Right lobe of liver (tissue), 6 donors: ENCODE measurements at places on chromosomes 16 and 17. TPM values are rescaled to one million over a fixed set of nuclear protein-coding genes. Genes with fewer than 3 reads are reported as not detected.

DNA sequence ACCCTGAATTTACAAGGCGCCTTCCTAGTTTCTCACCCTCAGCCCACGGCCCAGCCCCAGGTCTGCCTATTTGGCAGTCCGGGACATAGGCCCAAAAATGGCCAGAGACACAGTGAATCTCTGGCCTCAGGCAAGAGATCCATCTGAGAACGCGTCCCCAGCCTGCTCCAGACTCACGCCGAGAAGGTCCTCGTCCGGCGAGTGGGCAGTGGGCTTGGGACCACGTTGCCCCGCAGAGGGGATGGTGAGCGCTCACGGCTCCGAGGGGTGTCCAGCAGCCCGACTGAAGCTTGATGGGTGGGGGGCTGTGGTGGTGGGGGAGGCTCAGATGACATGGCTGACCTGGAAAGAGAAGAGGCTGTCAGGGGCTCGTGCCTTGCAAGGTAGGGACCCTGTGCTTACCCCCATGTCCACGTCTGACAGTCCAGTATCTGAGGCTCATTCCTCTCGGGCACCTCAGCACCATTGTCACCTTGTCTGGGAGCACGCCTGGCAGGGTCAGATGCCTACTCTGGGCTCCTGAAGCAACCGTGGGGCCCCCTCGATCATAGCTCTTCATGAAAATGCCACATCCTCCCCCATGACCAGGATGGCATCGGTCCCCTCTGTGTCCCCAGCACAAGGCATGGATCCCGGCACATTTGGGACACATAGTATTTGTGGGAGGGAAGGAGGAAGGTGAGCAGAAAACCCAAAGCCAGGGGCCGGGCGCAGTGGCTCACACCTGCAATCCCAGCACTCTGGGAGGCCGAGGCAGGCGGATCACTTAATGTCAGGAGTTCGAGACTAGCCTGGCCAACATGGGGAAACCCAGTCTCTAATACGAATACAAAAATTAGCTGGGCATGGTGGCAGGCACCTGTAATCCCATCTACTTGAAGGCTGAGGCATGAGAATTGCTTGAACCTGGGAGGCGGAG lies 9.6 kb downstream of the CARHSP1 start:
- DNase-seq = no peak

DNA sequence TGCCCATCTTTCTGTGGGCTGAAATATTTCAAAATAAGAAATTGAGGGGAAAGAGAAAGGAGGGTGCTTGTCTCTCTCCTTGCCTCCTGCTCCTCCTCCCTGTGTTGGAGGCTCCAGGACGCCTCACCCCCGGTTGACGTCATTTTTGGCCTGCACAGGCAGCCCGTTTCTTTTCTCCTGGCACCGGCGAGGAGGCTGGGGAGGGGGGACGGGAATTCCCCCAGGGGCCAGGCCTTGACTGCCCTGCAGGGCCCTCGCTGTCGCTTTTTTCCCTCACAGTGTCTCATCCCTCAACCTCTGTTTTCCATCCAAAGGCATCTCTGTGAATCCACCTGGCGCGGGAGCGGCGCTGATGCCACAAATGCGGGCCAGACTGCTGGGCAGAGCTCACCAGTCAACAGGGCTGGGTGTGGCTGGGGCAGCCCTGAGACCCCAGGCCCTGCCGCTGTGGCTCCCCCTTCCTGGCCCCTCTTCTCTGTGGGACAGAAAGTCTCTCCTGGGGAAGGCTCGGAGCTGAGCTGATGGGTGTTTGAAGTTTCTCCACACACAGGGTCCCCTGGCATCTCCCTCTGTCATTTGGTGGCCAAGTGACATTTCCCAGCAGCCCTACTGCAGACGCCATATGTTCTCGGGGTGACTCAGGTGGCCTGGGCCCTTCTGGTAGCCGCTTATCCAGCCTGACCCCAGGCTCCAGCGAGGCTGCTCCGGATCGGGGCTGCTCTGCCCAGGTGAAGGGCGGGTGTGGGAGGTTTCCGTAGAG lies 16.0 kb downstream of the CENPX start:
- no peak for DNase-seq

The P2RX5 gene
- 0.38 TPM for total RNA-seq

GRCh38 chr16:11737713-11738112 lies 4.9 kb downstream of the TXNDC11 start:
- DNase-seq = no peak

DNA sequence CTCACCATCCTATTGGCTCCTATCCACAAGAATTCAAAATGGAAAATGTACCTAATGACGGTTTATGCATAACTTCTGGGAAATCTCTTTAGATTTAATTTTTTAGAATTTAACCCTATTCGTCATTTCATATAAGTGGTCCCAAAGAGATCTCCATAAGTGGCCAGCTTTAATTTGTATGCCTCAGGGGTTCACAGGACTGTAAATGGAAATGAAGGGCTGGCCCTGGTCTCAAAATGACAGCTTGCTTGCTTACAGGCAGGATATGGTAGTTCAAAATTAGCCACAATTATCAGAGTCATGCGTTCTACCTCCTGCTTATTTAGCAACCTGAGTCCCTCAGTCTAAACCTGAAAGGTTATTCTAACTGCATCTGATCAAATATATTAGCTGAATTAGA lies 6.6 kb upstream of the NACA2 start:
- DNase-seq = no peak

The SSTR5 gene
- total RNA-seq = not detected

GRCh38 chr17:47789611-47790561 lies 31.7 kb downstream of the OSBPL7 start:
- no peak for DNase-seq

DNA sequence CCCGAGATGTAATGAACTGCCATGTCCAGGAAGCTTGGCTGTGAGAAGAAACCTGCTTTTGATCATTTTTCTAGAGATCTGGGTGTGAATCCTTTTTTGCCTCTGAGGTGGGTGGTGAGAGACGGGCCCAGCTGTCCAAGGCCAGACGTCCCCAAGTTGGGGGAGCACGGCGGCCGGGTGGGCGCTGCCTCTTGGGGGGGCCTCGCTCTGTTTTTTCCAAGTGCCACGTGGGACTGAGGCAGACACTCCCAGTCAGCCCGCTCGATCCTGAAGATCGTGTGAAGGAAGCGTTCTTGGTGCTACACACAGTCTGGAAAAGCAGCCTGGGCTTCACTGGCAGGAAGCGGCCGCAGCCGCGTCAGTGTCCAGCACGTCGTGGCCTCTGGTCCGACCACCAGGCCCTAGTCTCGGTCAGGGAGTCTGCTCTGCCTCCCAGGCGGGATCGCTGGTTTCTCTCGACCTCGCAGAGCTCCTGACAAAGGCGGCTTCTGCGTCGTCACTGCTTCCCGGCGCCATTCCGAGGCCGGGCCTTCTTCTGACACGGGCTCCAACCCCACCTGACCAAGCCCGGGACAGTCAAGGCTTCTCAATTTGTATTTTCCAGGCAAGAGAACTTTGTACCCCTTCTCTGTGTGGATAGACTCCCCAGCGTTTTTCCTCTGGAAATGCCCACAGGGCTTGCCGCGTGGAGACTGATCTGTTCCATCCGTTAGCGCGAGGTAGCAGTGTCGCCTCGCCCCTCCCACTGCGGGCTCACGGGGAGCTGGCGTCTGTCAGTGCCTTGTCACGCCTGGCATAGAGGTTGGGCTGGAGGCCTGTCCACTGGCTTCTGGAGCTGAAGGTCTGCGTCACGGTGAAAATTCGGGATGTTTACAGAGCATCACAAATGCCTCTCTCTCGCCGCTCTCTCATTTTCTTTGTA lies 12.4 kb downstream of the PRSS27 start:
- no peak for DNase-seq

- DNase-seq = peak; percentile 84
Observed at GRCh38 chr16:29820271-29820701, at the start of gene MVP. MVP (plus strand) TSS chr16:29820462; CDS start chr16:29830550, 10,088 bp downstream.

The OR1E1 gene
- total RNA-seq = not detected

DNA sequence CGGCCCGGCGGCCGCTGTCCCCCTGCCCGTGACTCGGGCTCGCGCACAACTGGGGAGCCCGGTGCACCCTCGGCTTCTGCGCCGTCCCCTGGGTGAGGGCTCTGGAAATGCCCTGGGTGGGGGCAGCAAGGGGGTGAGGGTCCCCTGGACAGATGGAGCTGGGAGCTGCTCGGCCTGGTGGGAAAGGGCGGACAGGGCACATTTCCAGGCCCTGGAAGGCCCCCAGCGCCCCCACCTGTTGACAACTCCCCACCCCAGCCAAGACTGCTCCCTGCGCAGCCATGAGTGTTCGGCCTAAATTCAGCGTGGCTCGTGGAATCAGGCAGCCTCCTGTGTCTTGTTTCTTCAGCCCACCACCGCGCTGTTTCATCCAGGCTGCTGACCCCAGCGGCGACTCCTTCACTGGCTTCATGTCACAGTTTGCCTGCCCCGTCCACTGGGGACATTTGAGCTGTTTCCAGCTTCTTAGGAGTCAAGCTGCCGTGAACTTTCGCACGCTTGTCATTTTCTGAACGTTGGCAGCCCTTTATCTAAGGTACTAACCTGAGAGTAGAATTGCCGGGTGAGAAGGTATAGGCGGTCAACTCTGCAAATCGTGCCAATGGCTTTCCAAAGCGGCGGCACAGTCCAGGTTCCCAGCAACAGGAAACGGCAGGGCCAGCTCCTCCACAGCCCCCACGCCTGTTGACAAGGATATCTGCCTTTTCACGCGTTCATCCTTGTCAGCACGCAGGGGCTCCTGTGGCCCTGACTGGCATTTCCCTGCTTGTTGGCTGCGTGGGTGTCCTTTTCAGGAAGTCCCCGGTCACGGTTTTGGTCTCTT lies 895 bp downstream of the UTS2R start:
- DNase-seq = no peak

The CCL3 gene
- total RNA-seq = 0.51 TPM

The GOSR1 gene
- total RNA-seq = 25.0 TPM

The DHRS11 gene
- total RNA-seq = 7.8 TPM

DNA sequence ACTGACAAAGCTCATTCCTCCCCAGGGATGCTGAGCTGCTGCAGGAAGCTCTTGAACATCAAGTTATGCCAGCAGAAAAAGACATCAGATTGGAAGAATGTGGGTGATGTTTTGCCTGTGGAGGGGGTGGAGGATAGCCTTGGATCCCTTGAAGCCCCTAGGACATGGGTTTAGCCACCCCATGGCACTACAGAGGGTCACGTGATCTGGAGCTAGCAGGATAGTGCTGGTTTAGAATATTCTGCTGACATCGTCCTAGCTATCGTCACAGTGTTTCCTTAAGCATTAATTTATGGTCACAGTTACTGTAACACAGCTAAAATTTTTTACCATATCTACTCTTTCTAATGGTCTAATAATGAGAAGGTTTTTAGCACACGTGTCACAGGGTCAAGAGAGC lies 20.2 kb upstream of the MON1B start:
- DNase-seq = no peak

GRCh38 chr16:70660672-70661350 lies 14.5 kb downstream of the IL34 start:
- DNase-seq = no peak

DNA sequence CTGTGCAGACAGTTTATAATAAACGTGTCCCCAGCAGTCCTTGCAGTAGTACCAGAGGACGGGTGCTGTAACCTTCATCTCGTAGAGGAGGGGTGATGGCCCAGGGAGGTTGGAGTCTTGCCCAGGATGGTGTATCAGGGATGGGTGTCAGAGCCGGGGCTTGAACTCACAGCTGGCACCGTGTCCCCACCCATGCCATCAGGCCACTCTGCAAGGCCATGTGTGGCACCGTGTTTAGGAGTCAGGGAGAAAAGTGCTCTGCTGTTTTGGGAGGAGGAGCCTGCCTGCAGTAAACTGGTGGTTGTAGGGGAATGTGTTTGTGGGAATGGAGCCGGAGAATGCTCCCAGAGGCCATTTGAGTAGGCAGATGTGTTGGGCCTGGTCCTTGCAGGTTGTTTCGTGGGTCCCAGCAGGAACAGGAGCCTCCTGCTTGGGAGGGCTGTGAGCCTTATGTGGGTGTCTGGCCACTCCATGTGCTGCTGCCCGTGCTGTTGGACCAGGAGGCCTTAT lies 1.7 kb downstream of the ADORA2B start:
- DNase-seq = no peak

- peak; percentile 72 for DNase-seq
Observed at GRCh38 chr17:79087428-79088143, 13.0 kb downstream of the ENGASE start.

The SULT1A4 gene
- 9.9 TPM for total RNA-seq

DNA sequence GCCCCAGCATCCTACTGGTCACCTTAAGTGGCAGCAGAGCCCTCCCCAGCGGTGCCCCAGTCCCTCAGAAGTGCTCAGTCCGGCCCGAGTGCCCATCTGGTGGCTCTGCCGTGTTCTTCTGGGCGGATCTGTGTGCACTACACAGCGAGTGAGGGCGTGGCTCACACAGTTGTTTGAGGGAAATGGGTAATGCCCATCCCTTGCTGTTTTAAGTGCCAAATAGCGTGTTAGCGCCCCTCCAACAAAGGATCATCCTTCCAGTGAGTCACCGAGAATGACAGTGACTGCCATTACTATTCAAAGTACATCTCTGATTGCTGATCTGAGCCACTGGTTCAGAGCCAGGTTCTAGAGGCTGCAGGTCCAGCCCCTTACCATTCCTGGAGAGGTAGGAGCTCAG lies 152.0 kb downstream of the LGALS9B start:
- DNase-seq = no peak

- DNase-seq = peak; percentile 41
Observed at GRCh38 chr17:16934836-16935235, 37.1 kb downstream of the TNFRSF13B start.

DNA sequence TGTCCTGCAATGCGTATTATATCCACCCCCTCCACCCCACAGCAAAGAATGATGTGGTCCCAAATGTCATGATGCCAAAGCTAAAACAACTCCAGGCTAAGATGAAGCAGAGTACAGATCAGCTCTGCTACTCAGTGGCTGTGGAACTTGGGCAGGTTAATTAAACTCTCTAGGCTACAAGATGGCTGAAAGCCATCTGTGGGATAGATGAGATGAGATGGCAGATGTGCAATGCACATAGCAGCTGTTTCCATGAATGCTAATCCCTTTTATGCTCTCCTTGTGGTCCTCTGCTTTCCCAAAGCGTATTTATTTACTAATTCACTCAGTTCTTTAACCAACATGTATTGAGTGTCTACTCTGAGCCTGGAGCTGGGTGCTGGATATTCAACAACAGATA lies 114.4 kb downstream of the GRIN2A start:
- no peak for DNase-seq

GRCh38 chr17:82553210-82553930 lies 33.8 kb downstream of the FOXK2 start:
- no peak for DNase-seq

DNA sequence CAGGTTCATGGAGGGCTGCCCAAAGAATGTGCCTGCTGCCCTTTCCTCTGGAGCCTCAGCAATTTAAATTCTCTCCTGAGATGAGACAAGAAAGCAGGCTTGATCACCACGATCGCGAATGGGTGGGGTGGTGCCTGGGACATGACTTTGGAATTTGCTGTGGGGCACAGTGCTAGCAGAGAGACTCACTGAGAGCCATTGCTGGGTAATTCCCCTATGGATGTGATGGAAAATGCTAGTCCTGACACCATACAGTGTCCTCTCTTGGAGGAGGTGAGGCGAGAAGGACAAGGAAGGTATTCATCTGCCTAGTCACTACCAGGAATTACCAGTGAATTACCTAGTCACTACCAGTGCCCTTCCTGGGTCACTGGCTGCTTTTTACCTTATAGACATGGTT lies 15.5 kb downstream of the FAM20A start:
- no peak for DNase-seq
